Cortex of kidney (tissue), 1 donor: ENCODE measurements at places on chromosomes 1 and 21.

DNA sequence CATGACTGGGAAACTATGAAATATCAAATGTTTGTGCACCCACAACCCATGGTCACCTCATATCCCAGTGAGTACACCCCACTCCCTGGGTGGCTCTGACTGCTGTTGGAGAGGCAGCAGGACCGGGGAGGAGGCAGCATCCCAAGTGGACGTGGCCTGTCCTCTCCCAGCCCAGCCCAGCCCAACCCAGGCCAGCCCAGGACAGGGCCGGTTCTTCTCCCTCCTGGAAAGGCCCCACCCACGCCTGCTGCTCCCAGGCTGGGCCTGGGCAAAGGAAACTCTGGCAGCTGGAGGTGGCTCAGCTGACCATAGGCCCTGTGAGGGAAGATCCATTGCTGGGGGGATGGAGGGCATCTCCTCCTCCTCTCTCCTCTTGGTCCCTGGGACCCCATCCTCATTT, 19.1 kb downstream of the MATN1 start:
- no peak for DNase-seq

GRCh38 chr1:197750366-197750765, 24.9 kb downstream of the DENND1B start:
- no peak for DNase-seq

DNA sequence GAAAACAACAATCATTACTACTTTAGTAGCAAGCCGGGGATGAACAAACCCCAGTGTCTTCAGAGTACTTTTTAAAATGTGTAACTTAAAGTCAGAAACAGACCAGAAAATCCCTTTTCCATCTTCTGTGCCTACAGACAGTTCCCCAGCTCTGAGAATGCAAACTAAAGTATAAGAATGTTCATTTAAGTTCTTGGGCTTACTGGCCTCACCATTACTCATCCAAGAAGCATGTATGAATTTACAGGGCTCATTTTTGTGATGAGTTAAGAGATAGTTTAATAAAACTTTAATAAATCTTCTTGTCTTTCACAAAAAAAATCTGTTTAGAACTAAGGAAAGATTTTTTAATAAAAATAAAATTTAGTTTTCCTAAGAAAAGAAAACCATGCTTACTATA, 4.6 kb downstream of the LPGAT1 start:
- no peak for DNase-seq

DNA sequence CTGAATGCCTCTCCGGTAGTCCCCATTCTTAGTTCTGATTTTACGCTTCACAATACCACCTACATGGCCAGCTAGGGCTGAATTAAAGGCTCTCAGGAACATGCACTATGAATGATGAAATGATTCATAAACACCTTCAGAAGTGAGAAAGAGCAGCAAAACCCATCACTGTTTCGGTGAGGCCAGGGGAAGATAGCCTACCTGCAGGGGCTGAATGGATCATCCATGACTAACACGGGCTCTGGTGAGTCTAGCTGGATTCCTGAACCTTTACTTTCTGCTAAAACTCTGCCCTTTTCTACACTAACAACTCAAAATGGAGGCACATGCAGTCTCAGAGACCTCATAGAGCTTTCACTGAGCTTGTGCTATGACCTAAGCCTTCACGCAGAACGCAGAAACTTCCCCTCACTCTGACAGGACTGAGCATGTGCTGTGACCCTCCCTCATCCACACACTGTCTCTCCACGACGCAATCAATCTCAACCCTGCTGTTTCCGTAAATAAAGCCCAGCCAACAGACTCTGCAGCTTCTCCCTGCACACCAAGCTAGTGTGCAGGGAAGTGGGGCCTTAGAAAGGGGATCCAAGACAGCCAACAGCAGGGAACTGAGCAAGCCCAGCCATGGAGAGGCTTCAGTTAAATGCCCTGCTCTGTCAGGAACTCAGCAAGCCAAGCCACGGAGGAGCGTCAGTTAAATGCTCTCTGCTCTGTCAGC, 207.8 kb downstream of the SLC45A1 start:
- DNase-seq = no peak

- DNase-seq = no peak
Measured at GRCh38 chr1:17207966-17208418, 3.1 kb downstream of the PADI1 start.

- no peak for DNase-seq
Measured at GRCh38 chr21:45578811-45579381, 36.7 kb upstream of the SLC19A1 start.

GRCh38 chr1:19287436-19288185, 959 bp downstream of the AKR7A3 start:
- DNase-seq = no peak

GRCh38 chr1:167774710-167775109, 52.9 kb downstream of the MPZL1 start:
- no peak for DNase-seq

- DNase-seq = no peak
Measured at GRCh38 chr1:226425431-226426031, 17.6 kb upstream of the PARP1 start.

GRCh38 chr1:20846461-20847374, 59.6 kb upstream of the HP1BP3 start:
- DNase-seq = no peak

DNA sequence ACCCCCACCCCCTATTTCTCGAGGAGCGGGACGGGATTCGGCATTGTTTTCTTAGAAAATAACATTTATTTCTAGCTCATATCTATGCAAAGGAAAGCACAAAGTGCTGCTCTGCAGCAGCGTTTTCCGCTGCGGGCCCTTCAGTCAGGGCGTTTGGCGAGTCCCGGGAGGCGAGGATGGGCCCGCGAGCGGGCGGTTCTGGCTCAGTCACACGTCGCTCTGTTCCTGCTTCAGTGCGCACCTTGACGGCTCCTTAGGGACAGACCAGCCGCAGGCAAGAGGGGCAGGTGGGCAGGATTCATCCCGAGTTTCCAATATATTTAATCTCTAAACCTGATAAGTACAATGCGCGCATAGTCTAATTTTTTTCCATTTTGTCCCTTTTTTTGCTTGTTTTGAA, 5.7 kb downstream of the DMRTA2 start:
- no peak for DNase-seq

GRCh38 chr1:170254371-170254770, 108.6 kb downstream of the NTMT2 start:
- no peak for DNase-seq

GRCh38 chr21:35838350-35838749, 222.0 kb downstream of the SETD4 start:
- DNase-seq = no peak

DNA sequence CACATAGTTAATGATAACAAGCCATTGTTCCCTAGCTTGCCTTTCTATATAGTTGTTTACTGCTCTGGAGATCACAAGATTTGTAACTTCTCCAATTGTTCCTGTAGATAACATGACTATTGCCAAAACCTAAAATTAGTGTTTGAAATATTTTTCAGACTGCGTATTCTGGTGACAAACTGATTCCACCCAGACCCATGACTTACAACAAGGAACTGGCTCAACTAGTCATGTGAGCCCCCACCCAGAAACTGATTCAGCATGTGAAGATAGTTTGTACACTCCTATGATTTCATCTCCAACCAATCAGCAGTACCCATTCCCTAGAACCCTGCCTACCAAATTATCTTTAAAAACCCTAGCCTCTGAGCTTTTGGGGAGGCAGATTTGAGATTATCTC, 131.4 kb upstream of the BCL9 start:
- no peak for DNase-seq

GRCh38 chr1:201718346-201719202, 110.4 kb upstream of the IPO9 start:
- DNase-seq = no peak

- DNase-seq = no peak
Measured at GRCh38 chr1:59641836-59642235, 172.9 kb upstream of the HOOK1 start.

DNA sequence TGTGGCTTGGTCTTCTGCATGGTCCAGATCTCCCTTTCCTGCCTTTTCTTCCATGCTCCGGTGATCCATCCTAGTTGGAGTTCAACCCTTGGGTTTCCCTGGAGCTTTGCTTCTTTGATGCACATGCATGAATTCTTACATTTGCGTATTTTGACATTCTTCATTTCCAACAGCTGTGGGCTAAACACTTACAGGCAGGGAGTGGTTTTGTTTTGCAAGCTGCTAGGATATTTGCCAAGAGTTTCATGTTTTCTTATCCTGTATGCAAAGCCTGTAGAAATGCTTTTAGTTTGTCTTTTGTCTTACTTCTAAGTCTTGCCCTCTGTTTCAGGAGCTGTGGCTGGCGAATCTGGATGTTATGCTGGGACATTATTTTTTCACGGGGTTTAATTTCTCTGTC, 90.3 kb upstream of the PAXBP1 start:
- DNase-seq = no peak
